ENCODE measurements at places on chromosomes 12 and 14.

GRCh38 chr14:24312736-24313507 lies 1.6 kb downstream of the LTB4R start:
- no peak for DNase-seq

GRCh38 chr12:95802482-95803270 lies 12.1 kb upstream of the NTN4 start:
- no peak for DNase-seq

DNA sequence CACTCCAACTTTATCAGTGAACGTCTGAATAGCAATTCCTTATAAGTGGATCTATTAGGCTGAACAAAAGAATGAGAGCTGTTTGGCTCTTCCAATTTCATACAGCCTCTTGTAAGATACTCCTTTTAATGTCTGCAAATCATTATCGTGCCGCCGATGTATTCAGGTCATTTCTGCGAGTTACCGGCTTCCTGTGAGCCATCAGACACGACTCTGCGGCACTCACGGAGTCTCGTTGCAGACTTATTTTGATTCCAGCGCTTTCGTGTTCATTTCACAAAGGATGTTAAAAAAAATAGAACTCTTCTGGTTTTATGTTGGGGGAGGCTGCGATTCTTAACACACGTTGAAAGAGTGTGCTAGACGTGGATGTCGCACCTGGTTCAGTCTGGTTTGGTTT lies 106.6 kb downstream of the GLT1D1 start:
- DNase-seq = no peak

GRCh38 chr14:78764240-78764639 lies 594.1 kb downstream of the NRXN3 start:
- DNase-seq = no peak

GRCh38 chr12:13196130-13196921 lies at the start of gene EMP1:
EMP1 (plus strand) TSS chr12:13196726; CDS start chr12:13211511, 14,785 bp downstream.
- peak; percentile 72 for DNase-seq
